NCI-H2081 treated with DMSO at 0.1 percent for 48 hours (cell line): ENCODE measurements at places on chromosomes 2 and 18.

GRCh38 chr2:140353541-140353940 is 1573.4 kb upstream of the NXPH2 start:
- DNase-seq = no peak

DNA sequence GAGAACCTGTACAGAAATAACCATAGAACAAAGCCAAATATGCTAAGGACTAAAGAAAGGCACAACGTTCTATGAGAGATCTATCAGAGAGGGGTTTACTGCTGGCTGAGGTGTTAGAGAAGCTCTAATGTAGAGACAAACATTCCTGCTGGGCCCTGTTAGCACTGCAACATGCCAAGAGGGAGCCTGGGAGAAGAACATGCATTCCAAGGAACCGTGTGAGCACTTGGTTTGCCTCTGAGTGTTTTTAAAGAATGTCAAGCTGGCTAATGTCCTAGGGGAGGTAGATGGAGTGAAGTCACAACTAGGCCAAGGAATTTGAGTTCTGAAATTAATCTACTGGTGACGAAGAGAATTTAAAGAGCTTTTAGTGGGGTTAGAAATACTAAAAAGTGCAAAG is 384.3 kb upstream of the LYPD1 start:
- no peak for DNase-seq

DNA sequence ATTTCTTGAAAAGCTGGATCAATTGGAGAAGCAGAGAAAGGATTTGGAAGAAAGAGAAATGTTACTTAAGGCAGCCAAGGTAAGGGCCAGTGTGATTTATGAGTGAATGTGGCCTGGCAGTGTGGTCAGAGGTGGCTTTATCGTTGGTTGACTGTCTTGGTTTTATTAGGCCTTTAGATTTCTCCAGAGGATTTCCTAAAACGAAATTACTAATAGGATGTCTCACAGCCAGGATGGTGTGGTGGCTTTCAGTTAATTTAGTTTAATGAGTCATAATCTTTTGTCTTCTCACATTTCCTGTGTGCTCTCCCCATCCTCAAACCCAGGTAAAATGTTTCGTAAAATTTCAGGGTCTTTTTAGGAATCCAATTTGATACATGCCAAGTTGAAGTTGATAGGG is 100.8 kb downstream of the TAF4B start:
- DNase-seq = no peak

DNA sequence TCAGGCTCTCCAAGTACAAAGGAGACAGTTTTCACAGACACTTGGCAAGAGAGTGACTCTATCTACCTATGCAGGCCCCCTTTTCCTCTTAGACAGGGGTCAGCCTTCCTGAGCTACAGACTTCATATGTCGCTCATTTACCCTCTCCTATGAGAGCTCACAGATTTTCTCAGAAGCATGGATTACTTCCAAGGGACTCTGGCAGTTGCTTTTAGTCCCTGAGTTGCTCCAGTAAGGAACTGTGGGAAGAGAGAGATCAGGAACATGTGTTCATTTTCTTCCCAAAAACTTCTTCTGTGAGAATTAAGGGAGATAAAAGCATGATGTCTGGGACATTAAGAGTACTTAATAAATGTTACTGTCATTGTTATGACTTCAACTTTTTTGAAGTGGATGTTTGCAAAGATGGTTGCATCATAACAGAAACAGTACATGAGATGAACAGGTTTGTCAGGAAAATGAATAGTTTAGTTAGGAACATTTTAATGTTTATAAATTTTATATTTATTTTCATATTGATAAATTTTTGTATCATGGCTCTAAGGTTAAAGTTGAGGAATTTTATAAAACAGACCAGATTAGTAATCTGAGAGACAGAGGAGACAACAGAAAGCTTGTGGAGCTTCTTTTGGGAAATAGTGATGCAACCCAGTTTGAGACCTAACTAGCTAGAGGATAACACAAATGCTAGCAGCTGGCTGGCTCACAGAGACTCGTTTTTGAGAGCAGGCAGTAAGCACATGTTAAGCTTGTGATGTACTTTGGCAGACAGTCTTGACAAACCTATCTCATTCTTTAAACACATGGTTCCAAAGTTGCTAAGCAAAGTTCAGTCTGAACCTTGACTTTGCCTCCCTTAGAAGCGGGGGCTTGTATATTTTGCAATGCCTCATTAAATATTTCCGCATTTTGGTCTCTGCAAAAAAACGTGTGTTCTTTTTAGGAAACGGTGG is 21.7 kb upstream of the UGP2 start:
- DNase-seq = no peak

DNA sequence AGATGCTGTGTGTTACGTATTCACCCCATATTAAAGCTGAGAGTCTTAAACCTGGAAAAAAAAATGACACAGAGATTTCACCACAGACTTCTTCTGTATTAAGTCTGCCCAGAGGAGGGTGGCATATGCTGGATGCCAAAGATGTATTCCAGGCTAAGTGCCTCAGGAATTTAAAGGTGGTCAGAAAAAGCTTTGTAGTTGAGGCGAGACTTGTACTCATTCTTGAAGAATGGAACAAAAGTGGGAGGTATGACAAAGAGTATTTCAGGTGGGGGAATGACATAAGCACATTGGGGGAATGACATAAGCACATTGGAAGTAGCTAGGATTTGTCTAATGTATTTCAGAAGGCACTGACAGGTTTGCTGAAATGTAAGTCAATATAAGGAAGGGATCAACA is 98.6 kb downstream of the BABAM2 start:
- DNase-seq = no peak

DNA sequence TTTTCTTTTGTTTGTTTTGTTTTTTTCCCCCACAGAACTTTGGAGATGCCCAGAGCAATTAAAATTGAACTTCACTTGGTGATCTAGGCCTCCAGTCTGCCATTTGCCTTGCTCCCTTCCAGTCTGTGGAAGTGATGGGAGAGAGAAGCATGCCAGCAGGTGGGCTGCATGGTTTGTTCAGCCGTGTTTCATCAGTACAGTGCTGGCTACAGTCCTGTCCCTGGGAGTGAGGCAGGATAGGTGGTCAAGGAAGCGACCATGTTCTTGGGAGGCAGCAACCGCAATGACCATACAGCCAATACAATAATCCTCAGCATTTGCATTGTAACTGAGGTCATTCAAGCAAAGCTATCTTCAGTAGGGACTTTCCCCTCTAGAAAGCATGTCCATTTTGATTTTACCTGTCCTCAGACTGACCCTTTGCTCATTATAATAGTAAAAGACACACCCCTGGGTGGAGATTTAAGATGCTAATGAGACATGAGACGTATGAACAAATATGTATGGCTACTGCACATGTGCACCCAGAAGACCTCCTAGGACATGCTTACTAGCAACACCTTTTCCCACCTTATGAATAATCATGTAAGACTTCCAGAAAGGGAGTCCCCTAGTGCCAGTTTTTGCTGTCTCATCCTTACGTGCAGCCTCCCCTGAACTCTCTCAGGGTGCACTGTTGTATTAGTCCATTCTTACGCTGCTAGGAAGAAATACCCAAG is 11.1 kb upstream of the LIPG start:
- no peak for DNase-seq

DNA sequence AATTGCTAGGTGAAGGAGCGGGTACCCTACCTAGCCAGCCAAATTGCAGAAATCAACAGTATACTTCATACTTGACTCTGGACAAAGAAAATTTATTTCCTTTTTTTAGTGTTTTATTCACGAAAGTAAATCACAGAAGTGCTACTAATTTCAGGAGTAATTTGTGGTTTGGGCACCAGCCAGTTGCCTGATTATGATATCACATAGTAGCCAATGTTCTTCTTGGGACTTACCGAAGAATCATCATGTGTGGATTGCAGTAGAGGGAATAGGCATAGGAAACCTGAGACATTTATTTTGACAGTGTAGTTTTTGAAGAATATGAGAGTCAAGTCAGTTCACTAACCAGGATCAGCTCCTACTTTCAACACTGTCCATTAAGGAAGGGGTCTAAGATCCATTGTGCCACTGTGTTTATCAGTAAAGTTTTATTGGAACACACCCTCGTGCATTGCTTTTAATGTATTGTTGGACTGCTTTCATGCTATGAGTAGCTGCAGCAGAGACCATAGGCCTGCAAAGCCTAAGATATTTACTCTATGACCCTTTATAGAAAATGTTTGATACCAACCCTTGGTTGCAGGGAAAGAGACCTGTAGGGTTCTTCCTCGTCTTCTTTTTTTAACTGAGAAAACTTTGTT is 32.1 kb downstream of the TNFRSF11A start:
- no peak for DNase-seq

DNA sequence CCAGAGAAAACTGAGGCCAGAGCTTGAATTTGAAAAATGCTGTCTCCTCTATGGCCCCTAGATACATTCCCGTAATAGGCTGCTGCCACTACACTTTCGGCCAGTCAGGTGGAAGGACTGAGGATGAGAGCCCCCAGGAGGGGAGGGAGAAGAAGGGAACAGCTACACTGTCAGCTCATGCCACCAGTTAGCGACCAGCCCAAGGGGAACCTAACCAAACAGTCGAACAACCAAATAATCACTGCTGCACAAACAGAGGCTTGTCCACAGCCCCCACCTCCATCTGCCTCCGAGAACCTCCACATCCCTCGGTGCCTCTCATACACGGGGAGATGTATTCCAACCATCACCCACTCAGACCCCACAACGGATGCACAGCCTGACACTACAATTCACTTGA is 7.3 kb downstream of the ZNF516 start:
- DNase-seq = no peak

DNA sequence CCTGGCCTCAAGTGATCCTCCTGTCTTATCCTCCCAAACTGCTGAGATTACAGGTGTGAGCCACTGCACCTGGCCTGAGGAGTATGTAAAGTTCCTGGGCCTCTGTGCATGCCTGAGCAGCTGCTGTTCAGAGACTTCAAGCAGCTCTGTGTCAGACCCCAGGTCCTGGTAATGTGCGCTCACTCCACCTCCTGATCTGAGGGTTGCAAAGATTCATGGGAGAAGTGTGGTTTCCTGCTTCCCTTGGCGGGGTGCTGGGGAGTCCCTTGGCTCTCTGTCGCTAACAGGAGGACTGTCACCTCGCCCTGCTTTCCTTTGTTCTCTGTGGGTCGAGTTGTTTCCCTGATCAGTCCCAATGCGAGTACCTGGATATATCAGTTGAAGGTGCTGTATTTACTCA is 8.6 kb upstream of the IL36A start:
- DNase-seq = no peak

GRCh38 chr18:7889515-7889914 is 322.4 kb downstream of the PTPRM start:
- no peak for DNase-seq

DNA sequence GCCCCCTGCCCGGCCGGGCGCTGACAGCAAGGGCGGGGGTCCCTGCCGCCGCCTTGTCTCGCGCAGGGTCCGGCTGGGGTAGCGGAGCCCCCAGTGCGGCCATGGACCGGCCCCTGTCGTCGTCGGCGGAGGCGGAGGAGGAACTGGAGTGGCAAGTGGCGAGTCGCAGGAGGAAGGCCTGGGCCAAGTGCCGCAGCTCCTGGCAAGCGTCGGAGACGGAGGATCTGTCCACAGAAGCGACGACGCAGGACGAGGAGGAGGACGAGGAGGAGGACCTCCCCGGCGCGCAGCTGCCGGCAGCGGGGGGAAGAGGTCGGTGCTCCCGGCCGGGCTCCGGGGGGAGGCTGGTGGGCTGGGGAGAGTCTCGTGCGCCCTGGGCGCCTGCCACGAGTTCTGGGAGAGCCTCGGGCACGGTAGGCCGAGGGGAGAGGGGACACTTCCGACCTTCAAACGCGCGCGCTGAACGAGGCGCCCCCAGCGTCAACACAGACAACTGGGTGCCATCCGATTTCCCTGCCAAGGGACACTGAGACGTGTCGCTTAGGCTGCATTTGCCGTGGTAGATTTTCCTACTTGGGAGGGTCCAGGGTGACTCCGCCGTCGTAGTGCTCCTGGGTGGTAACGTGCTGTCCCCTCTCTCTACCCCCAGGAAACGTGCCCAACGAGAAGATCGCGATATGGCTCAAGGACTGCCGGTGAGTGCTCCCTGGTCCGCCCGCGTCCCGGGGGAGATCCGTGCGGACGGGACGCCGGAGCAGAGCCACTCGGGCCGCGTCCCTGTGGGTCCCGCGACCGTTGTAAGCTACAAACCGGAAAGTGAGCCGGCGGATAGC is 652 bp downstream of the ITPRID2 start:
- no peak for DNase-seq

DNA sequence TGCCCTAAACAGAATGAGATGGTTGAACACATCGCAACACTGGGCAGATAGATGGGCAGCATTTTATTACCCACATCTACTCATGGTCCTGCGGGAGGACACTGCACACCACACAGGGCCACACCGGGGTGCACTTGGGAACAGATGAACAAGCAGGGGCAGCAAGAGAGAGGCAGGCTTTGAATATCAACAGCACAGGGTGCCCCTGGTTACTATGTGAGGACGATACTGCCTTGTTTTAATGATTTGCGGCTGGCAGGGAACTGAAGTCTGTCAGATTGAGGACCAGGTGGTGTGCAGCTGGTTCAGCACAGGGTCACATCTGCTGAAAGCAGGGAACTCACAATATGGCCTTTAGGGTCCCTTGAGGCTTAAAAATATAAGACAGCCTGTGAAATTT is 195.7 kb downstream of the PIEZO2 start:
- DNase-seq = no peak

- no peak for DNase-seq
Observed at GRCh38 chr2:67599561-67599960, 202.4 kb downstream of the ETAA1 start.

DNA sequence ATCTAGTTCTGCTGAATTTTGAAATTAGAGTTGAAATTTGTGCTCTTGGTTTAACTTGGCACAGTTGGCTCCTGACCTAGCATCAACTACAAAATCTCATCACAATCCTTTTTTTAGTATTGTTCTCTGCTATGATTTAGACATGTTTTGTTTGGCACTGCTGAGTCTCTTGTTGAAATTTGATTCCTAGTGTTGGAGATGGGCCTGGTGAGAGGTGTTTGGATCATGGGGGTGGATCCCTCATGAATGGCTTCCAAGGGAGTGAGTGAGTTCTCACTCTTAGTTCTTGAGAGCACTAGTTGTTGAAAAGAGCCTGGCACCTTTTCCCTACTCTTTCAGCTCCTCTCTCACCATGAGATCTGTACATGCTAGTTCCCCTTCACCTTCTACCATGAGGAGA is 605.6 kb upstream of the SLC39A10 start:
- DNase-seq = no peak

GRCh38 chr18:11119550-11119949 is 29.8 kb downstream of the PIEZO2 start:
- no peak for DNase-seq

DNA sequence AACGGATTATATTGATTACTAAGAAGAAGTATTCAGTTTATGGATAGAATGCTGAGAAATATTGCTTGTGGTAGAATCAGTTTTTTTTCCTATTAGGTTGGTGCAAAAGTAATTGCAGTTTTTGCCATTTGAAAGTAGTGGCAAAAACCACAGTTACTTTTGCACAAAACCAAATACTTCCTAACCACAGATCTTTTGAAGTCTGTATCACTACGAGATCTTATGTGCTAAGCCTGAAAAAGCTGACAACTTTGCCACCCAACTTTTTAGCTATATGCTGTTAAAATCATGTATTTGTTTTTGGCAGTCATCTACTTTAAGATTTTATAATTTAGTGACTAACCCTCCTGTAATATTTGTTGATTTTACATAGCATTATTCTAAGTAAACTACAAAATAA is 24.6 kb downstream of the DNAJC10 start:
- DNase-seq = no peak
